ENCODE measurements at places on chromosomes 16 and 17.

GRCh38 chr17:6642592-6642991, 1.7 kb downstream of the TXNDC17 start:
- no peak for DNase-seq

GRCh38 chr17:8776248-8776647, 17.9 kb upstream of the SPDYE4 start:
- DNase-seq = no peak

DNA sequence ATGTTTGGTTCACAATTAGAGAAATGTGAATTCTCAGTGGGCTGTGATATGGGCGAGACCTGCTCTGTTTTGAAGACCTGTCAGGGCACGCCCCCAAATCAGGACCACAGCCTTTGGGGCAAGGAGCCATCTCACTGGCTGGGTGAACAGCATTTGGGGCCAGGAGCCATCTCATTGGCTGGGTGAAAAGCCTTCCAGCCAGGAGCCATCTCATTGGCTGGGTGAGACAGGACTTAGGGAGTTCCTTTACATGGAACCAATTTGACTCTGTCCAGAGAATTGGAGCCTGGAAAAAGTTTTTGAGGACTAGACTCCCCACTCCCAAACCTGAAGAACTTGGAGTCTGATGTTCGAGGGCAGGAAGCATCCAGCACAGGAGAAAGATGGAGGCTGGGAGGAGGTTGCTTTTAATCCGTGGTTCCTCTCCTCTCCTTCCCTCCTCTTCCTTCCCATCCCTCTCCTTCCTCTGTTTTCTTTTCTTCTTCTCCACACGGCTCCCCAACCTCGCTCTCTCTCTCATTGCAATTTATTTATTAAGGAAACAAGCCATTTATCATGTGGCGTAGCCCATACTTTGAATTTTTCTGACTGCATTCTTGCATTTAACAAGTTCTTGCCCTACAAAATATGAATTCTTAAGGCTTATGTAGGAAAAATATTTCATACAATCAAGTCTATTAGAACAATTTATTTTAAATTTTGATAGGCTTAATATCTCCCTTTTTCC, 19.7 kb downstream of the FOXL1 start:
- no peak for DNase-seq

- DNase-seq = no peak
Observed at GRCh38 chr16:57823836-57824235, 21.5 kb upstream of the KIFC3 start.

DNA sequence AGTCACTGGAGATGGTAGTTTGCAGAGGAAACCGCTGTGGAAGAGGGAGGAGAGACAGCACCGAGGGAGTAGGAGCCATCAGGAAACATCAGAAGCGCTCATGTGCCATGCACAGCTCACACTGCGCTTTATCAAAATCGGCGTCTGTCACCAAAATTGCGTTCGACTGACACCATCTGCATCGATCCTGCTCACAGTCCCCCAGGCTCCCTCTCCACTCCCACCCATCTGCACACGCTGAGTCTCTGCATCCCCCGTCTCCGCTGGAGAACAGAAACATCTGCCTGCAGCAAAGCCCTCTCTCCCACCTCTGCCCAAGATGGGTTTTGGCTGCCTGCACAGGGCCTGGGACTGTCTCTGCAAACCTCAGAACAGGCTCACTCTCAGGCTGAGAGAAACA, 187.5 kb upstream of the RPL38 start:
- peak; percentile 84 for DNase-seq

DNA sequence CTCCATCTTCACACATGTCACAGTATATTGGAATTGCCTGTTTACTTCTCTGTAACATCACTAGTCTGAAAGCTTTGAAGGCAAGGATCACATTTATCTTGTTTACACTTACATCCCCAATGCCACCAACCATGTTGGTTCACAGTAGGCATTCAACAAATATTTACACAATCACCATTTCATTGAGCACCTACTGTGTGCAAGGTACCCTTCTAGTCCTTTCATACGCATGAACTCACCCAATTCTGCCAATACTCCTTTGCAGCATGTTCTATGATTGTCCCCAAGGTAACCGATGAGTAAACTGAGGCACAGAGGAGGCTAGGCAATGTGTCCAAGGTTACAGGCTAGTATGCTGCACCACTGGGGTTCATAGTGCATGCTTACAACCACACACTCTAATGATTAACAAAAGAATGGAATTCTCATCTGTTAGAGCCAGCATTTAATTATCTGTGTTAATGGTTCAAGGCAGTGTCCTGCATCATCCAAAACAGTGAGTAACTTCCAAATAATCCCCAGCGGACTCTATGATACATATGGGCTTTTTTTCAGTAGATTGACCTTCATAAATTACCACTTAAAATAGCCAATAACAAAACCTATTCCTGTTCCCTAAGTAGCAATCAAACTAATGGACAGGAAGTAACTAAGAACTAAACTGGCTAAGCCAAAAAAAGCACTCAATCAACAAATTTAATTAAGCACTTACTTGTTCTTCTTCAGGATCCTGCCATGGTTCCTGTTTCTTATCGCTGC, 364.5 kb upstream of the XYLT1 start:
- no peak for DNase-seq

- no peak for DNase-seq
Observed at GRCh38 chr16:65114527-65114926, 7.3 kb downstream of the CDH11 start.

DNA sequence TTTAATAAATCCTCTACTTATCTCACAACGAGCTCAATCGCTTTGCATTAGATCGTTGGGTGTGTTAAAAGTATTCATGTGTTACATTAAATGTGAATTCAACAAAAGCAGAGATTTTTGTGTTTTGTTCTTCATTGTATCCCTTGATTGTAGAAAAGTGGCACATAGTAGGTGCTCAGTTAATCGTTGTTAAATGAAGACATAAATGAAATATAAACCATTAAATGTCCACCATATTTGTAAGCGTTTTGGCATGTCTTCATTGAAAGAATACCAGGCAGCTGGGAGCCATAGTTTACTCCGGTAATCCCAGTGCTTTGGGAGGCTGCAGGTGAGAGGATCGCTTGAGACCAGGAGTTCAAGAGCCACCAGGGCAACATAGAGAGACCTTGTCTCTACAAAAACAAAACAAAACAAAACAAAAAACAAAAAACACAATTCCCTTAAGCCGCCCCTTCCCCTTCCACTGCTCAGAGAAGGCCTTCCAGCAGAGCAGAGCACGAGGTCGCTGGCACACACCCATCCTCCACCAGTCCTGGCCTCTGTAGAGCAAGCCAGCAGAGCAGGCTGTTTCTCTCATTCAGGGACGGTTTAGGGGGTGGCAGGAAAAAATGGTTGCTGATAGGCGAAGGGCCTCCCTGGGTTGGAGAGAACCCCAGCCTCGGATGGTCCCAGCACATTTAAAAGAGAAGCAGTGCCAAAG, 673 bp upstream of the CHD9 start:
- no peak for DNase-seq

Data from NCI-H524 treated with DMSO at 0.1 percent for 48 hours (cell line).